ENCODE measurements at places on chromosomes 2 and 18.

DNA sequence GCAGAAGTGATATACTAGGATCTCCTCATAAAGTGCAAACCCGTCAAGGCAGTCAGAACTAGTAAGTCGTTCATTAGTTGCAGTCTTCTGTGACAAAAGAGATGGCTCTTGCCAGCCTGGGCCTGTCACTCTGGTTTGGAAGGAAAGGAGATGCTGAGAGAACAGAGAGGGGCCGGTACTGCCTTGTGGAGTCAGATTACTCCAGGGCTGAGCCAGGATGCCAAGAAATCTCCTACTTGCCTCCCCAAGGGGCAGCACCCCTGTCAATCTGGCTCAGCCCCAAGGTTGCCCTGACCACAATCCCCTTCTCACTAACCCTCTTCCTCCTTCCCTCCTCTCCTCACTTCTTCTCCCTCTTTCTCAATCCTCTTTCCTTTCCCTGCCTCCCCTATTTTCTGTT lies 62.9 kb upstream of the ASPRV1 start:
- DNase-seq, result no peak

DNA sequence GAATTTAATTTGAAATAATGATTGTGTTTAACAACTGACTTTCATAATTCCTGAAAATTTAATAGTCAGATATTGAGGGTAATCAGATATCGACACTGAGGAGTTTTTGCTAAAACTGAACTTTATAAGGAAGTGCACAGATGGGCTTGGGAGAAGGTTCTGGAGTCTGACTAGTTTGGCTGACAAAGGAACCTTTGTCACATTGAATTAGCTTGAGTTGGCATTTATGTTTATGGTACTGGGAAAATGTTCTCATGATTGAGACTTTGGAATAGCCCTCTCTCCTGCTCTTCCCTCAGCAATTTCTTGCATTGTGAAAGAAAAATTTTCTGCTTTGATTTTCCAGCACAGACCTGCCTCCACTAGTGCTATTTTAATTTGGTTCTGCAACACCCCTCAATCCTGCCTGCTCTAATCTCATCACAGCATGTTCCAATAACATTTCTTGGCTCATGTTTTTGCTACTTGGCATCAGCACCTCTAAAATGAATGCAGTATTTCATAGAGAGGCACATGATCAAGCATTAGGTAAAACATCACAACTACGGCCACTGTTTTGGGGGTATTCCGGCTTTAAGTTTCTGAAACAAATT lies 133.9 kb upstream of the FSHR start:
- DNase-seq, result no peak

DNA sequence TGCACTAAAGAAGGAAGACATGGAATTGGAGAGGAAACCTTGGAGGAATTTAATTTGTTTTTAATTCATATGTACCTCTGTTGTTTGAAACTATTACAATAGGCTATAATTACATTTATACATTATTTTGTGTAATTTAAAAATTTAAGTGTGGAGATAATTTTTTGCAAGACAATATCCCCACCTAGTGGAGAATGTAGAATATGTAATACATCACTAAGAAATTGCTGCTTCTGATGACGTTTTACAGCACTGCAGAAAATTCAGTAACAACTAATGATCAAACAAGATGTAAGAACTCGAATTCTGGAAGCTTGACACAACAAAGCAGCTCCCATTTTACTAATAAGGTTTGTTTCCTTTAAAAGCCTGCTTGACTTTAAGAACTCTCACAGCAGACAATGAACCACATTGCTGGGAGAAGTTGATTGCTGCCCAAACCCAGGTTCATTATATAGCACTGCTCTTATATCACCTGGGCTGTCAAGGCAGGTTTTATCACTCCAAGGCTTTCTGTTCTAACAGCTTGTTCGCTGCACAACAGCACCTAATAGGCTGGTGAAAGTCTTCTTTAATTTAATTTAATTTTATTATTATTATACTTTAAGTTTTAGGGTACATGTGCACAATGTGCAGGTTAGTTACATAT lies 53.4 kb downstream of the THADA start:
- DNase-seq, result no peak

DNA sequence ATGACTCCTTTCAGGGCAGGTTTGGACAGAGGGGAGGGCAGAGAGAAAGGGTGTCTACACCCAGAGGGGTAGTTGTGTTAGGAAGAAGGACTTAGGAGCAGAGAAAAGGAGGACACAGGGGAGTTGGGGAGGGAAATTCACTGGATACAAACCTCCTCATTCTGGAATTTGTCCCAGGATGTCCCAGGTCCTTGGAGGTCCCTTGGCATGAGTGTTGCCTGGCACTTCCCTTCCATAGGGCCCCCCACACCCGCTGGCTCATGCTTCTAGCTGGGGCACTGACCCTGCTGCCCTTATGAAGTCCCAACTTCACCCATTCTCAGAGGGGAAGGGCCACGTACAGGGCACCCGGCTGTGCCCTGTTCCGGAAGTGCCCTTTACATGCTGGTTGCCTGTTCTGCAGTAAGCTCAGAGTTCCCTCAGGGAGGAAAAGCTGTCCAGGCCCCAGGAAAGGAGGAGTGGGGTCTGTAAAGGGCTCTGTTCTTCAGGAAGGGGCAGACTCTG lies 93.6 kb upstream of the SMAD2 start:
- no peak for DNase-seq

DNA sequence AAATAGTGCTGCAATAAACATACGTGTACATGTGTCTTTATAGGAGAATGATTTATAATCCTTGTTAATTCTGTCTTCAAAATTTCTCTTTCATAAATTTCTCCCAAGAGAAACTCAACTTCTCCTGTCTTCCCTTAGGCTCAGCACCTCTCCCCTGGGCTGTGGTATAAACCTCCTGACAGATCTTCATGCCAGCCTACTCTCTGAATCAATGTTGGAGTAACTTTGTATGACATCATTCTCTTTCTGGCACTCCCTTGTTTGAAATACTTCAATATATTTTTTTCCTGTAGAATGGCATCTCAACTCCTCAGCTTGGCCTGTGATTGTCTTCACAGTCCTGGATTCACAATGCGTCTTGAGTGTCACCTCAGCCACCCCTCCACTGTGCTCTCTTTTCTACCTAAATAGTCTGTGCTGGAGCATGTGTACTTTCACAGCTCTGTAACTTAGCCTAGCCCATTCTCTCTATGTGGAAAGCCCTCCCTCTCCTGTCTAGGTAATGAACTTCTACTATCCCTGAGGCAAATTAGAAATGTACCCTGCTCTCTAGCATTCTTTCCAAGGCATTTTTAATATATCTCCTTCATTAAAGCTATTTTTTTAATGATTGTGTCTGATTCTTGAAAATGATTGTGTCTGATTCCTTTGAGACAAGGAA lies 649.9 kb upstream of the FANCL start:
- no peak for DNase-seq

DNA sequence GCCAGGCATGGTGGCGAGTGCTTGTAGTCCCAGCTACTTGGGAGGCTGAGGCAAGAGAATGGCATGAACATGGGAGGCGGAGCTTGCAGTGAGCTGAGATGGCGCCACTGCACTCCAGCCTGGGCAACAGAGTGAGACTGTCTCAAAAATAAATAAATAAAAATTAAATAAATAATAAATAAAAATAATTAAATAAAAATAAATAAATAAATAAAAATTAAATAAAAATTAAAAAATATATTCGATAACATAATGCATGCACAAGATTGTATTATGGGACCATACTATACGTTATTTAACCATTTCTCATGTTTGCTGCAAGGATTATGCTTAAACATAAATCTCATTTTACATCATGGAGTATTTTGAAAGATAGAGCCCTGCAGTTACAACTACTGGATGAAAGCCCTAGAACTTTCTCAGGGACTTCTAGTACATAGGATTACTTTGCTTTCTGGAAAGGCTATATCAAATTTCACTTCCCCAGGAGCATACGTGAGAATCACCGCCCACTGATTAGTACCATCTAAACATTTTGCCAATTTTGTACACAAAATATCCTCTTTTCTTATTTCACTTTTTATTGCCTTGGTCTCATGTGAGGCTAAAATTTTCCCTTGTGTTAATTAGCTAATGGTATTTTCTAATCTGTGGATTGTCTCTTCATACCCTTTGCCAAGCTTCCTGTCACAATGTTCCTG lies 234.3 kb upstream of the LYPD1 start:
- DNase-seq, result no peak

- DNase-seq, result no peak
Measured at GRCh38 chr2:205889114-205889513, 196.9 kb downstream of the INO80D start.

DNA sequence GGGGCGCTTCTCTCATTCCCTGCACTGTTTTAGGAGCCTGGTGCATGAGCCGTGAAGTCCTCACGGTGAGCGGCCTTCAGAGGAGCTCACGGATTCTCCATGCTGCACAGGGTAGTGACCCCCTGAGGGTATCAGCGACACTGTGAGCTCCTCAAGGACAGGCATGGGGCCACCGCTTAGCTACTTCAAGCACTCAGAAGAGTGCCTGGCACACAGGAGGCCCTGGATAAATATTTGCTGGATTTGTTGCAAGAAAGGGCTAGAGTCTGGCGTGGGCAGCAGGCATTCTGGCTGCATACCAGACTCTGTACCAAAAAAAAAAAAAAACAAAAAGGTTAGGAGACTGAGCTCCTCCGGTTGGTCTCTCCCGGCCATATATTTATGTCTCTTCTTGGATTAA lies 5.7 kb upstream of the MBP start:
- DNase-seq, result no peak
